ENCODE measurements at places on chromosomes 5 and 9.

DNA sequence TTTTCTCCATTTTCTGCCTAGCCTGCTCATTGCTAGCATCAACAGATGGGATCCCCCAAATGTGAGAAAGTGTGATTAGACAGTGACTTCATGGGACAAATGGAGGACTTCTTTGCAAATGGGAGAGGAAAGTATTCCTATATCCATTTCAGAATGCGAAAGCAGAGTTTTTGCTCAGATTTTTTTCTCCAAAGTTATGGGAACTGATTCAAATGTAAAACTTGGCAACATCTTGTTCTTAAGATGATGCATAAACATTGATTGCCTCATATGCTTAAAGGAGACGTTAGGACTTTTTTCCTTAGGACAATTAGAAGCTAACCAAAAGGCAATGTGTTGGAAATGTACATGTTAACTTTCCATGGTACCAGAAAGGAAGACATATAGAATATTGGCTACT, 704.3 kb upstream of the ZNF608 start:
- no peak for DNase-seq

DNA sequence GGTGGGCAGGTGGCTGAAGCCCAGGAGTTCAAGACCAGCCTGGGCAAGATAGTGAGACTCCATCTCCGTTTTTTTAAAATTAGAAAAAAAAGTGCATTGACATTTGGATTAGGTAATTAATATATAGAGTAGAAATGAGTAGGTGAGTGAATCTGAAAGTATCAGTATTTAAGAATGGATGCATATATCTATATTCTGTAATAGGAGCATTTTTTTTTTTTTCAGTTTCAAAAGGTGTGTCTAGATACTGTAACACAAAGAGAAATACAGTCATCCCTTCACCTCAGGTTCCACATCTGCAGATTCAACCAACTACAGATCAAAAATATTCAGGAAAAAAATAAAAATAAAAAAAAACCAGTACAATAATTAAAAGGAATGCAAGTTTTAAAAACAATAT, 50.8 kb downstream of the RBM27 start:
- no peak for DNase-seq

DNA sequence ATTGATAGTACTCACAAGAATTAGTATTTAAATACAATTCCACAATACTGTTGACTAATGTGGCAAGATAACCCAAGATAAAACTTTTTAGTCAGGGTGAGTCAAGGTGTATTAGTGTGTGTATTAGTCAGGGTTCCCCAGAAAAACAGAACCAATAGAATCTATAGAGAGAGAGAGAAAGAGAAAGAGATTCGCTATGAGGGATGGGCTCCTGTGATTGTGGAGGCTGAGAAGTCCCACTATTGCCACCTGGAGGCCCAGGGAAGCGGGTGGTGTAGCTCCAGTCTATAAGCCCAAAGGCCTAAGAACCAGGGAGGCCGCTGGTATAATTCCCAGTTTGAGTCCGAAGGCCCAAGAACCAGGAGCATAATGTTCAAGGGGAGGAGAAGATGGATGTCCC, 10.0 kb upstream of the SHISAL2B start:
- DNase-seq = no peak

DNA sequence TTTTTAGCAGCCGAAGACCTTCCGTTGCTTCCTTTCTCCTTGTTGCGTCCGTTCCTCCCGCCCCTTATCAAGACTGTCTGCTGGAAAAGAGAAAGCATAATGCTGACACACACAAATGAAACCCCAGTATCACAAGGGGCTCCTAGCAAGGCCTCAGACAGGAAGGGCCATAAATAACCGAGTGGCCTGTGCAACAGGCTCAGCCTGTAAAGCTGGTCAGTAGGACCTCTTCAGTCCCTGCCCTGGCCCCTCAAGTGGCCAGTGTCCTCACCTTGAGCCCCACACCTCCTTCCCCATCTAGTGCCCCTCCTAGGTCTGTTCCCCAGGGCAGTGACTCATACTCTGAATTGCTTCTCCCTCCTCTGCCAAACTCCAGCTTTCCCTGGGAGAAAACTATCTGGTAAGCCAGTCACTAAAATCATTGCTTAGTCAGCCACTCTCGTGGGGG, 174.6 kb upstream of the IL12B start:
- no peak for DNase-seq

DNA sequence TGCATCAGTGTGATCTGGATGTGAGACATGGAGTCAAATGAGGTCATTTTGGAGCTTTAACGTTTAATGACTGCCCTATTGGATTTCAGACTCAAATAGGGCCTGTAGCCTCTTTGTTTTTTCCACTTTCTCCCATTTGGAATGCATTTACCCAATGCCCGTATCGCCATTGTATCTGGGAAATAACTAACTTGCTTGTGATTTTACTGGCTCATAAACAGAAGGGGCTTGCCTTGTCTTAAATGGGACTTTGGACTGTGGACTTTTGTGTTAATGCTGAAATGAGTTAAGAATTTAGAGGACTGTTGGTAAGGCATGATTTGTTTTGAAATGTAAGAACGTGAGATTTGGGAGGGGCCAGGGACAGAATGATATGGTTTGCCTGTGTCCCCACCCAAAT, 494.6 kb downstream of the CHSY3 start:
- DNase-seq = no peak

Measured in coronary artery (tissue), 2 donors.